ENCODE measurements at places on chromosomes 12 and 14.

DNA sequence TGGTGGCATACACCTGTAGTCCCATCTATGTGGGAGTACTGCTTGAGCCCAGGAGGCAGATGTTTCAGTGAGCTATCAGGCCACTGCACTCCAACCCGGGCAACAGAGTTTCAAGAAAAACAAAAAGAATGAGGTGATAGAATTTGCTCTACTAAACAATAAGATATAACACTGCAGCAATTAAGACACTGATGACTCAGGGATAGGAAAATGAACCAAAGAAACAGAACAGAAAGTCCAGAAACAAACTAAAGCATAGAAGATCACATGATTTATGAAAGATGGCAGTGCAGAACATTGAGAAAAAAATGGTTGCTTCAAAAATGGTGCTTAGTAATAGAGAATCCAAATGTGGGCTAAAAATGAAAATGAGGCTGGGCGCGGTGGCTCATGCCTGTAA, 65.2 kb upstream of the AP4S1 start:
- no peak for DNase-seq

GRCh38 chr12:83473408-83474095, 786.8 kb downstream of the TMTC2 start:
- no peak for DNase-seq

- DNase-seq: no peak
These were observed 68.5 kb downstream of the DAO start for GRCh38 chr12:108948367-108948766.

GRCh38 chr12:48988030-48988649, 10.0 kb downstream of the WNT1 start:
- peak; percentile 23 for DNase-seq

DNA sequence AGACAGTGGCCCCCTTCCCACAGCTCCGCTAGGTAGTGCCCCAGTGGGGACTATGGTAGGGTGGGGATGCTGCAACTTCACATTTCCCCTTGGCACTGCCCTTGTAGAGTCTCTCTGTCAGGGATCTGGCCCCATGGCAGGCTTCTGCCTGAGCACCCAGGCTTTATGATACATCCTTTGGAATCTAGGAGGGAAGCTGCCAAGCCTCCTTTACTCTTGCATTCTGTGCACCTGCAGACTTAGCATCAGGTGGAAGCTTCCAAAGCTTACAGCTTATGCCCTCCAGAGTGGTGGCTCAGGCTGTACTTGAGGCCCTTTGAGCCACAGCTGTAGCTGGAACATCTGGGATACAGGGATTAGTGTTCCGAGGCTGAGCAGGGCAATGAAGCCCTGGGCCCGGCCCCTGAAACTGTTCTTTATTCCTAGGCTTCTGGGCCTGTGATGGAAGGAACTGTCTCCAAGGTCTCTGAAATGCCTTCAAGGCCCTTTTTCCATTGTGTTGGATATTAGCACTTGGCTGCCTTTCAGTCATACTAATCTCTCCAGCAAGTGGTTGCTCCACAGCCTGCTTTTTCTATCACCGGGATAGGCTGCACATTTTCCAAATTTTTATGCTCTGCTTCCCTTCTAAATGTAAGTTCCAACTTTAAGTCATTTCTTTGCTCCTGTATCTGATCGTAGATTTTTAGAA, 22.2 kb upstream of the OR6J1 start:
- no peak for DNase-seq

GRCh38 chr14:93430315-93431035, at the start of gene UNC79:
UNC79 (plus strand) TSS chr14:93430939; CDS start chr14:93431030, 91 bp downstream.
- DNase-seq: peak; percentile 89

DNA sequence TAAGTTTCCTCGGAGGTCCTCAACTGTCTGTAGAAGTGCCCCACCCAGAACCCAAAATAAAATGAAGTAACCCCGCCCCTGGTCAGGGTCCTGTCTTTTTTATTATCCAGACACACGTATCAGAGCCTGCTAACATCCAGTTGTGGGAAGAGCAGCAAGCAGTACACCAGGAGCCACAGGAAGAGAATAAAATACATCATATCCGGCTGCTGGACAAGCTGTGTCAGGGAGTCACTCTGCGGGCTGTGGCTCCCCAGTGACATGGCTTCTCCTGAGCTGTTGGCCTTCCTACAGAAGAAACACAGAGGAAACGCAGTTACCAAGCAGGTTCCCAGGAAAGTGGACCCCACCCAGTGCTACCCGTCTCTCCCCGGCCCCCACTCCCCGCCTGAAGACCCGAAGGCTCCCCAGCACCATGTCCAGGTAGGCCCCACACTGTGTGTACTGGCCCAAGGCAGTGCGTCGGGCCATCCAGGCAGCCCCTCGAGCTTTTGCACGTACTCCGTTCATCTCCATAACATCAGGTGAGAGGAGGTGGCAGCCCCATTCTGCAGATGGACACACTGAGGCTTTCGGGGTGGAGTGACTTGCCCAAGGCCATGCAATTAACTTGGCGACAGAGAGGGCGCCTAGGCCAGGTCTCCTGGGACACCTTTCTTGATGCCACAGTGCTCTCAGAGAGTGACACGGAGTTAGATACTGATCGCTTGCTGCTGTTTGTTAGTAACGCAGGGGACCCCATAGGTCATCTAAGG, 34.3 kb upstream of the DICER1 start:
- DNase-seq: no peak

- no peak for DNase-seq
These were observed 1.6 kb downstream of the RFX4 start for GRCh38 chr12:106584104-106585064.

DNA sequence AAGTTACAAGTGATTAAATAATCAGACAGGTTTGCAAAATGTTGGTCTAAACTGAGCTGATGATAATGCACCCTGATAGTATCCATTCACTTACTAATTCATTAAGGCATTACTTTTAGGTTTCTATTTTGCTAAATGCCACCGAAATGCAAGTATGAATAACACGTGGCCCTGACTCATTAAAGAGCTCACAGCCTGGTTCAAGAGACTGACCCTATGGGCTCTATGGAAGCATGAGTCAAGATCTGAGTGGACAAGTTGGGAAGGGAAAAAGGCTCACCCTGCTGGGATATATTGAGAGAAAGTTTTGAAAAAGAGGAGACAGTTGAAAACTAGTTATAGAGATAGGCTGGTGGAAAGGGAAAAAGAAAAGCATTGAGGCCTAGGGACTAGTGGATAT, 14.8 kb upstream of the LRRC9 start:
- no peak for DNase-seq

- no peak for DNase-seq
These were observed 21.1 kb upstream of the LRTM2 start for GRCh38 chr12:1799051-1799881.

DNA sequence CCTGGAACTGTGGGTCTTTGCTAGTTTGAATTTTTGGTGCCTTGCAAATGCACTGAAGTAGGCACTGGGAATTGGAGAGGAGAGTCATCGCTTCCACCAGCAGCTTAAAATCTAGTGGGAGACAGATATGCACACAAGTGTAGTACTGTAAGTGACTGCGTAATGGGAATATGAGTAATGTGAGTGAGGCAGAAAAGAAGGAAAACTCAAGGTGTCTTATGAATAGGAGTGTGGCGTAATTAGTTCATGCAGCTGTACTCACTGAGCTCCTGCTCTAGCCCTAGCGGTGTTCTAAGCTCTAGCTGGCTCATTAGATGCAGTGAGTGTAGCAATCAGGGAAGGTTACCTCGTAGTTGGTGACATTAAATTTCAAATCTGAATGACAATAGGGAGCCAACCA, 2.8 kb downstream of the TCP11L2 start:
- DNase-seq: no peak

DNA sequence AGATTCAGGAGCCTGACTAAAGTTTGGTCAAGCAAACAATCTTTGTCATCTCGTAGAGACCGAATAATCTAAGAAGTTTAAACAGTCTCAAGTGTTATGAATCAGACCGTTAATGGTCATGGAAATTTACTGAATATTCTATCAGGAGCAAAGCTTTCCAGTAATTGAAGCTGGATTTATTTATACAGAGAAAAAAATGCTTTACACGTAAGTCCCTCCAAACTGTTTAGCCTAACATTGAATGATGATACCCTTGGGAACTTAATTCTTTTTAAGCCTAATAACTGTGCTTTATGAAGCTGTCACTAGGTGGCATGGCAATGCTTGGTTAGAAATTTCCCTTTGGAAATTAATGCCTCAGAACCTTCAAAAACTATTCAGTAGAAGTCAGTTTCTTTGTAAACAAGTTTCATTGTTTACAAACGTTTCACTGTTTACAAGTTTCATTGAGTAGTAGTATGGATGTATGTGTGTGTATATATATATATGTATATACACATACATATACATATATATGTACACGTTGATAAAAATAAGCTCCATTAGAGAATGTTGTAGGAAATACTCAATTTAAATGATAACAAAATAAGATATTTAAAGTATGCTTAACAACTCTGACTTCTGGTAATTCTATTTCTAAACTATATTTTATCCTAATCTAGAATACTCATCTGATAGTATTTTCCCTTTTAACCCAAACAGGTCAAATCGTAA, 32.1 kb downstream of the DEPDC4 start:
- DNase-seq: peak; percentile 36

- peak; percentile 55 for DNase-seq
These were observed 7.0 kb downstream of the FOXA1 start for GRCh38 chr14:37587881-37588666.

DNA sequence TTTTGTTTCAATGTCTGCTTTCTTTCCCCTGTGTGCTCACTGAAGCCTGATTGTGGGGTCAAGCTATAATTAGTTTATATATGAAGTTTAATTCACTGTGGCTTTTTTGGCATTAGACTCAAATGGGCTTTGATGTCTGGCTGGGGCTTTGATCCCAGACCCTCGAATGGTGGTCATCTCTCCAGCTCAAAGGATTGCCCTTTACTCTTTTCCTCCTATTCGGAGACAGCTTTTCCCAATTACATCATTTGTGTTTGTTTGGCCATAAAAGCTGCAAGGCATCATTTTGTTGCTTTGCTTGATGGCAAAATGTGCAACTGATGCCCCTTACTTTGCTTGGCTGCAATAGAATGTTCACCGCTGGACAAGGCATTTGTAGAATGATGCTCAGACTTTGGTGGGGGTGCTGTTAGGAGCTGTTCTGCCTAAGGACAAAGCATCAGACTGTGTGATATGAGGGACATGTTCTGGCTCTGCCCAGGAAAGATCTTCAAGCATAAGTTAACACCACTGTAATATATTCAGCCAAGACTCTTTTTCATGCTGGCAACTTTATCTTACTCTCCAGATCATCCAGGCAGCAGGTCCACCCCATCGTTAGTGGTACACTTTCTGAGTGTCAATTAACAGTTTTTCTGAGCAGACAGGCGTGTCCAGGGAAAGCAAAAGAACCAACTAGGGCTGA, 3.2 kb upstream of the DACT1 start:
- no peak for DNase-seq

DNA sequence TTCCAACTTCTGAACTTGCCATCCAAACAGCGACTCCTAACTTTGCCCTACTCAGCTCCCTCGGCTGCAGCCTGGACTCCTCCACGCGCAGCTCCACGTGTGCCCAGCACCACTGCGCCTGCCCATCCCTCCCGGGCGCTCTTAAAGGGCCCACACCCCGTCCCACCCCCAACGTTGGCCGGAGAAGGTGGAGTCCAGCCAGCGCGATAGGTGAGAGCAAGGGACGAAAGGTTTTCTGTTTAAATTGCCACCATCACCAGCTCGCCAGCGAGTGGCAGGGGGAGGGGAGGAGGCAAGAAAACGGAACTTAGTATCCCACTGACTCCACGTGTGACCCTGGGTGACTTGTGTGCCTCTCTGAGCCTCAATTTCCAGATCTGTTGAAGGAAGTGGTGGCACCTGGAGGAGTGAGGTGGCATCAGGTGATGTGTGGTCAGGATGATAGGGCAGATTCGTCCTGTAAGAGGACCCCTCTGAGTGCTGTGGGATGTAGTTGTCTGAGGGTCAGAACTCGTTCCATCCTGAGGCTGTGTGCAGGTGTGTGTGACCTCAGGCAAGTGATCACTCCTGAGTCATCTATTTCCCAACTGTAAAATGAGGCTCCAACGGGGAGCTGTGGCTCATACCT, 59.7 kb downstream of the TRPV4 start:
- DNase-seq: no peak

- DNase-seq: no peak
These were observed 138.7 kb downstream of the PDE3A start for GRCh38 chr12:20507056-20507455.

All from NCI-H2081 (cell line).